ENCODE measurements at places on chromosomes 16 and 17.
A peak's percentile ranks its signal among the peaks of the same experiment; 100 is the strongest.

DNA sequence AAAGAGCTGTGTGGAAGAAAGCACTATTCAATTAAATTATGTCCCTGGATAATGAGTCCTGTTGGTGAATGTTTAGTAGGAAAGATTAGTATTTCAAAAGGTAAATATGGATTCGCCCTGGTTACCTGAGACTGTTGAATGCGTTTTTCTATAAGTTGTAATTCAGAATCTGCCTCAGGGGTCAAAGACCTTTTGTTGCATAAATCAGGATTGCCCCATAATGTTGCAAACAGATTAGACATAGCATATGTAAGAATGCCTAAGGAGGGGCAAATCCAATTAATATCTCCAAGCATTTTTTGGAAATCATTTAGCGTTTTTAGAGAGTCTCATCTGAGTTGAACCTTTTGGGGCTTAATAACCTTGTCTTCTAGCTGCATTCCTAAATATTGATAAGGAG, 70.1 kb upstream of the ARL4D start:
- no peak for DNase-seq

- DNase-seq = no peak
Observed at GRCh38 chr16:66366433-66367299, at the start of gene CDH5. TSS of gene CDH5 (plus strand) at chr16:66366691. CDS start at chr16:66379338, 12,647 bp downstream.

- peak; percentile 64 for DNase-seq
Observed at GRCh38 chr17:27381007-27381501, 75.2 kb upstream of the KSR1 start.

DNA sequence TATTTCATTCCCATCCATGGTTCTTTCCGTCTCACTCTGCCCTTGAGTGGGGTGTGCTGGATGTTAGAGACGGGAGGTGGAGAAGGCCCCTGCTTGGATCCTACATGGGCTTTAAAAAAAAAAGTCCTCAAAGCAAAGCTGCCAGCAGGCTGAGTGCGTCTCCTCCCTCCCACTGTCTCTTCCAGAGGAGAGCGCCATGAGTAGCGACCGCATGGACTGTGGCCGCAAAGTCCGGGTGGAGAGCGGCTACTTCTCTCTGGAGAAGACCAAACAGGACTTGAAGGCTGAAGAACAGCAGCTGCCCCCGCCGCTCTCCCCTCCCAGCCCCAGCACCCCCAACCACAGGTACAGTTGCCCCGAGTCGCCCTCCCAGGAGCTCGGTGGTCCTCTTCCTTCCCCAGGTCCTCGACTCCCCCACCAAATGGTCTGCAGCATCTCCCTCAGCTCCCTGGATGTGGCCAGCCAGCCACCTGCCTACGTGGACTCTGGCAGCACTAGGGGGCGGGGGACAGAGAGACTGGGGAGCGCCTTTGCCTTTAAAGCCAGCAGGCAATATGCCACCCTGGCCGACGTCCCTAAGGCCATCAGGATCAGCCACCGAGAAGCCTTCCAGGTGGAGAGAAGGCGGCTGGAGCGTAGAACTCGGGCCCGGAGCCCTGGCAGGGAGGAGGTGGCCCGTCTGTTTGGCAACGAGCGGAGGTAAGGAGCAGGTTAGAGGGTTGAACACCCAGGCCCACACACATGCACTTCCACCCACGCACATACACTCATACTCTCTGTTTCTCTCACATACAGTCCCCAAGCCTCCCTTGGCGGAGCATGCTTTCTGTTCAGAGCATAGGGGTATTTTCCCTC, 68.2 kb downstream of the PLD6 start:
- DNase-seq = no peak

DNA sequence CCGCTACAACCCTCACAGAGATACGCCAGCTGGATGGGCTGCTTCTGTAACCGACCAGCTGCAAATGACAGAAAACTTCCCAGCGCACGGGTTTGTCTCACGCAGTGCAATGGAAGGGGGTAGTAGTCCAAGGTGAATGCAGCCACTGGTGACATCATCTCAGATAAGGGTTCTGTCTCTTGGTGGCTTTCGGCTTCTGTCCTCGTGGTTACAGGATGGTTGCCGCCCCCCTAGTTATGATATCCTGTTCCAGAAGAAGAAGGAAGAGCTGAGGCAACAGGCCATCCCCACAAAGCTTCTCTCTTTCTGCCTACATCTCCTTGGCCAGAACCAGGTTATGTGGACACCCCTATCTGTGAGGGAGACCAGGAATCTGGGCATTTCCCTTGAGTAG, 40.3 kb upstream of the BAHCC1 start:
- no peak for DNase-seq

DNA sequence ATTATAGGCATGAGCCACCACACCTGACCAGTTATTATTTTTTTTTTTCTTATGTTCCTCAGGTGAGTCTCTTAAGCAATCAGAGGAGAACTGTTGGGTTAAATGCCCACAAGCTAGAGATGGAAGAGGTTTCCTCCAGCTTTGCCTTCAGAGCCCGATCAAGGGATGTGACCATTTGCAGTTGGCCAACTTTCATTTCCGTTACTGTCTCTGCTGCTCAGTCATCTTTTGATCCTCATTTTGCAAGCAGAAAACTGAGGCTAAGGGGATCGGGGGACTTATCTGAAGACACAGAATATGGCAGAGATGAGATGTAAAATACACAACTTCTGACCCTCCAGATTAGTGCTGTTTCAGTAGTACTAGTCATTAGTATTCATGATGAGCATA, 188.8 kb downstream of the RAB11FIP4 start:
- no peak for DNase-seq

DNA sequence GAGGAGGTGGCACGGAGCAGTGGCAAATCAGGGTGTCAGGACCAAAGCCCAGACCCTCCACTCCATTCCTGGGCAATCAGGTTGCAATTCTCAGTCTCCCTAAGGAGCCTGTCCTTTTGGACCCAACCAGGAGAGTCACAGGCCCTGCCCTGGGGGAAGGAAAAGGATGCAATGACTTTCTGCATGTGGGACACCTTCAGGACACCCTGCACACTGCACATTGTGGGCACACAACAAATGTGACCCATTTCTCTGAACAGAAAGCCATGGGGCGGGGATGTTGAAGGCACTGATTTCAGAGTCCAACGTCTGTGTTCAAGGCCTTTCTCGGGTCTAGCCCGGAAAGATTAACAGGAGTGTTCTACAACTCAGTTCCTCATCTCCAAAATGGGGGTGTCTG, 286.2 kb upstream of the FOXF1 start:
- no peak for DNase-seq

GRCh38 chr16:11298143-11298900, 17.2 kb upstream of the PRM1 start:
- DNase-seq = no peak

- DNase-seq = no peak
Observed at GRCh38 chr16:82876951-82877350, 250.2 kb downstream of the CDH13 start.

GRCh38 chr17:76331083-76331482, 22.6 kb downstream of the PRPSAP1 start:
- no peak for DNase-seq

- DNase-seq = no peak
Observed at GRCh38 chr16:84380405-84380804, 12.1 kb downstream of the ATP2C2 start.

- no peak for DNase-seq
Observed at GRCh38 chr16:4800290-4801041, 2.0 kb downstream of the ROGDI start.

- DNase-seq = peak; percentile 21
Observed at GRCh38 chr17:68006797-68007196, 10.5 kb upstream of the C17orf58 start.

DNA sequence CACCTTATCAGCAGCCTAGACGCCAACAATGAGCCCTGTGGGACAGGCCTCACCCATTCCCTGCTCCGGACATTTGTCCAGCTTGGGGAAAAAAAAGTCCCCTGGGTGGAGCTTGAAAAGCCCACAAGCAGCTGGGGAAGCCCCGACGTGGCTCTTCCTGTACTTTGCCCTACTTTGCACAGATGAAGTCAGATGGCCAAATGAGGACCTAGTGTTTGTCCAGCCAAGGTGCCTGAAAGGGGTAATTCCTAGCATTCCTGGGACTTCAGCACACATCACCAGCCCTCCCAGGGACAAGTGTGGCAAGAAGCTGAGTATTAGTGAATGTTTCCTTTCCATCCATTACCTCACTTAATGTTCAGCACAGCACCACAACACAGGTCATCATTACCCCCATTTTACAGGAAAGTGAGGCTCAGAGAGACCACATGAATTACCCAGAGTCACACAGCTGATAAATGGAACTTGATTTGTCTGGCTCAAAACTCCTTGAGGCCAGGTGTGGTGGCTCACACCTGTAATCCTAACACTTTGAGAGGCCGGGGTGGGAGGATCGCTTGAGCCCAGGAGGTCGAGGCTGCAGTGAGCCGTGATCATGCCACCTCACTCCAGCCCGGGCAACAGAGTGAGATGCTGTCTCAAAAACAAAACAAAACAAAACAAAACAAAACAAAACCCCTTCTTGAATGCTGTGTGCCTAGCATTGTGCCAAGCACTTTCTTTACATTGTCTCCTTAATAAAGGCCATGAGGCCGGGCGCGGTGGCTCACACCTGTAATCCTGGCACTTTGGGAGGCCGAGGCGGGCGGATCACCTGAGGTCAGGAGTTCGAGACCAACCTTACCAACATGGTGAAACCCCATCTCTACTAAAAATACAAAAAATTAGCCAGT, 19.9 kb upstream of the PLLP start:
- DNase-seq = peak; percentile 61

GRCh38 chr16:71927787-71928186, 32.5 kb downstream of the IST1 start:
- DNase-seq = no peak

DNA sequence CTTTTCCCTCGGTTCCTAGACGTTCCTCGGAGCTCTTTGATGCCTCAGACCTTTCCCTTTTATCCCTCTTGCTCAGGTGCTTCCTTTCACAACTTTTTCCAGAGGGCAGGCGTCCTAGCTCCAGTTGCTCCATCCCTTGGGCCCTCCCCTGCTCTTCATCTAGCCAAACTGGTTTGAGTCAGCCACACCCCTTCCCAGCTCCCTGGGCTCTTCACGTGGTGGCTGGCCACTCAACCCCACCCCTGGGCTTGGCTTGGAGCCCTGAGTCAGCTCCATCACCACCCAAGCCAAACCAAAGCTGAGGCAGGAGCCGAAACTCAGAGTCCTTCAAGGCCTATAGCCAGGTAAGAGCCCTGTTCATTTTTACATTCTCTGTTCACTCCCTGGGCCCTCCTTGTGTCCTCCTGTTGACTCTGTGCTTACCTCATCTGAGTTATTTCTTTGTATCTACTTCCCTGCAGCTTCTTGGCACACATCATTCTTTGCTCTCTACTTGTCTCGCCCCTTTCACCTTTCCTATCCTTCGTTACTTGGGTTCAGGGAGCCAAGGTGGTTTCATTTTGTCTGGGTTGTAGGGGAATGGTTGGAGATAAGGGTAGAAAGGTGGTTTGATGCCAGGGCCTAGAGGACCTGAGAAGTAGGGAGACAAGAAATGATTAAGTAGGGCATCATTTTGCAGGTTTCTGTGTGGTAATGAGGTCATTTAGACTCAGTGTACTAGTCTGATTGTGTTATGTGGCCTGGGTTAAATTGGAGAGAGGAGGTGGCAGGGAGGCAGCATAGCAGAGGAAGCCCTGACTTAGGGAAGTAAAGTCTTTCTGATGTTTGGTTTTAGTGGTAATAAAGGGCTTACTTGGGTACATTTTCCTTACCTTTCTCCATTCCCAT, 7.6 kb upstream of the PHKG2 start:
- peak; percentile 54 for DNase-seq

DNA sequence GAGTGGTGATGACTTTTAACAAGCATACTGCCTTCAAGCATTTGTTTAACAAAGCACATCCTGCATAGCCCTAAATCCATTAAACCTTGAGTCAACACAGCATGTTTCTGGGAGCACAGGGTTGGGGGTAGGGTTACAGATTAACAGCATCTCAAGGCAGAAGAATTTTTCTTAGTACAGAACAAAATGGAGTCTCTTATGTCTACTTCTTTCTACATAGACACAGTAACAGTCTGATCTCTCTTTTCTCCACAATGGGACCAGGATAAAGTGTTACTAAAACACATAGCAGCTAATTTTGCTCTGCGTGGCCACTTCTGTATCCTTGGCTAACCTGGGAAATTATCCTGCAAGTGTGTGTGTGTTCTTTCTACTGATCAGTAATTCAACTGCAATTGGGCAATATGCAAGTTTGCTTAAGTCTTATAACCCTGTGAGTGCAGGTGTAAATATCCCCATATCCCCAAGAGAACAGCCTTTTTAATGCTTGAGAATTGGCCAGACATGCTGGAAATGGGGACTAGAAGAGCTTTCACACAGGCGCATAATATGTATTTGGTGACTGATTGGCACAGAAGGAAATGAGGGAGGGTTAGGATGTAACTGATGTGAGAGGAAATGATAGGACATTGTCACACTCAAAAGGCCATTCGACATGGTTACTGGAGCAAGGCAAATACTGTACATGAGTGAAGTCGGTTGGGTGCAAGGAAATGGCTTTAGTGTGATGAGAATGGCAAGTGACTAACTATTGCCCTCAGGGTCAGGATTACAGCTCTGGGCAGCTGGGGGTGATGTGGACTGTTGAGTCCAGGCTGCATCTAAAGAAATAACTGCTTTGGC, 10.8 kb upstream of the ANKS4B start:
- DNase-seq = no peak

GRCh38 chr17:27319541-27320221, 25.8 kb downstream of the WSB1 start:
- no peak for DNase-seq

DNA sequence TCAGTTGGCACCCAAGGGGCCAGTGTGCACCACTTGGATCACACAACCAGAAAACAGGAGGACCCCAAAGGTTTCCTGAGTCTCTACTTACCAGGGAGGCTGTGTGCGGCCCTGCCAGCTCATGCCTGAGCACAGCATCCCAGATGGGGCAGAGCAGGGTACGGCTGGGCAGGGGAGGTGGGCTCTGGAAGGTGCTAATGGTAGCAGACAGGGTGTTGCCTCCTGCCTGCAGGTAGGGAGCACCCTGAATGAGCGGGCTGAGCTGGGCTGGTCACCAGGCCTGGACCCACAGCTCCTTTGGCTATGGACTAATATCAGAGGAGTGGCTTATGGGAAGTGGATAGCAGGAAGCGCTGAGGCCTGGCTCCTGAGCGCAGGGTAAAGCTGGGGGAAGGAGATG, 14.6 kb downstream of the RECQL5 start:
- no peak for DNase-seq

DNA sequence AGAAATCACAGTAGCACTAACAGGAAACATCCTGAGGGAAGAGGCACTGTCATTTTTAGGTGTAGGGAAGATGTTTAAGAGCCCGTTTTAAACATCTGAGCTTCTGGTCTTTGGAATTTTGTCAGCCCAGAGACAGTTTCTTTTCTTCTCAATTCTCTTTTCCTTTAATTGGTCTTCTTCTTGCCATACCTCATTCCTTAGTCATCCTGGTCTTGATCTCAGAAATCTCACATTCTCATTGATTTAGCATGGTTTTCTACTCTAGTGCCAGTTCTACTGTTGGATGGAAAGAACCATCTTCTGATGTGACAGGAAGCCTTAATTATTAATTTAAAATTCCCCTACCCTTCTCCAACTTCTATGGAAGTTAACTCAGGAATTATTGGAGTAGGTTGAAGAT, 25.4 kb downstream of the BMERB1 start:
- peak; percentile 52 for DNase-seq

DNA sequence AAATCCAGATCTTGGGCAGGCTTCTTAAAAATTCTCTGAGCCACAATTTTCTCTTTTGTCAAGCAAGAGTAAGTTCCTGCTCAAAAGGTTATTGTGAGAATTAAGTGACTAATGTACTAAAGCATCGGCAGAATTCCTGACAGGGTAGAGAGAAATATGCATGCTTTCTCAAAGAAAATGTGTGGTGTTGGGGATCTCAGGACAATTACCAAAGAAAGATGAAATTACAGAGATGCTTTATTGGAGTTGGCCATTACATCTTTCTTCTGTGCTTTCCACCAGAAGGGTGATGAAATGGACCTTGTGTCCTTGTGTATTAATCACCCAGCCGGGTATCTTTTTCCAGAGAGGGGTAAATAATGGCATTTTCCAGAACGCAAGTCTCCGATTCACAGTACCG, 1.7 kb upstream of the USP43 start:
- DNase-seq = peak; percentile 38

Data from fibroblast of skin of scalp (primary cell).